ENCODE measurements at places on chromosomes 6 and 20.

- DNase-seq = no peak
Measured at GRCh38 chr6:135188718-135189117, 7.6 kb downstream of the MYB start.

DNA sequence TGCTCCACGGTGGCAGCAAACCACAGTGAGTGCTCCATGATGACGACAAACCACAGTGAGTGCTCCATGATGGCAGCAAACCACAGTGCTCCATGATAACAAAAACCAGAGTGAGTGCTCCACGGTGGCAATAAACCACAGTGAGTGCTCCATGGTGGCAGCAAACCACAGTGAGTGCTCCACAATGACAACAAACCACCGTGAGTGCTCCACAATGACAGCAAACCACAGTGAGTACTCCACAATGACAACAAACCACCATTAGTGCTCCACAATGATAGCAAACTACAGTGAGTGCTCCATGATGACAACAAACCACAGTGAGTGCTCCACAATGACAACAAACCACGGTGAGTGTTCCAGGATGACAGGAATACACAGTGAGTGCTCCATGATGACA is 36.0 kb upstream of the LRFN2 start:
- no peak for DNase-seq

DNA sequence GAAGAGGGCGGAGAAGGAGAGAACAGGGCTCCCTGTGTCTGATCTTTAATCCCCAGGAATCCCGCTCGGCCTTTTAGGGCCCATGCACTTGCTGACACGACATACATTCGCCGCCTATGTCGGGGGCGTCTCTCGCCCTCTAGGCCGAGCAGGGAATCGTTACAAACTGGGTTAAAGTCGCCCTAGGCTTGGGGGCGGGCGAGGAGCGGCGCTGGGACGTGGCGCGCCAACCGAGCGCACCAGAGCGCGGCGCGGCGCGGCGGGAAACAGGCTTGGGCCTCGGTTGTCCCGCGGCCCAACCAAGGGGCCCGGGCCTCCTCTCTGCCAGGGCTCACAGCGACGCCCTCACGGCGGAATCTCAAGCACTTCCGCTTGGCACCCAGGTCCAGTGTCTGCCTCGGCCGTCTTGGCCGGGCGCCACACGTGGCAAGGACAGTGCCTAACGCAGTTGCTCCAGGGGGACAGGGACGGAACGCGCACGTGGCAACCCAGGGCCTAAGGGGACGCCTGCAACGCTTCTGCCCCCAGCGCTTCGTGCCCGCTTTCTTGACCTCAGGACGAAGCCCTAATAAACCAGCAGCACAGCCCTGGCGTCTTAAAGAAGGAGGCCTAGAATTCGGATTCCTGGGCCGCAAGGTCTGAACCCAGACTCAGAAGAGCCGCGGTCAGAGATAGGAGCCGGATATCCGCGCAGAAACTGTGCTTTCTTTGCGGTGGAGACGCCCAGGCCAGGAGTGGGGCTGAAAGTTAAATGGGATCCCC is 71.5 kb downstream of the NCR2 start:
- no peak for DNase-seq

- DNase-seq = no peak
Measured at GRCh38 chr6:109515781-109516409, 32.9 kb upstream of the ZBTB24 start.

- no peak for DNase-seq
Measured at GRCh38 chr6:56002336-56002735, 126.9 kb upstream of the BMP5 start.

- no peak for DNase-seq
Measured at GRCh38 chr6:11460001-11460668, 77.4 kb upstream of the TMEM170B start.

All from iPS DF 6.9 (cell line).